NCI-H524 treated with DMSO at 0.1 percent for 48 hours (cell line): ENCODE measurements at places on chromosomes 4 and X.

DNA sequence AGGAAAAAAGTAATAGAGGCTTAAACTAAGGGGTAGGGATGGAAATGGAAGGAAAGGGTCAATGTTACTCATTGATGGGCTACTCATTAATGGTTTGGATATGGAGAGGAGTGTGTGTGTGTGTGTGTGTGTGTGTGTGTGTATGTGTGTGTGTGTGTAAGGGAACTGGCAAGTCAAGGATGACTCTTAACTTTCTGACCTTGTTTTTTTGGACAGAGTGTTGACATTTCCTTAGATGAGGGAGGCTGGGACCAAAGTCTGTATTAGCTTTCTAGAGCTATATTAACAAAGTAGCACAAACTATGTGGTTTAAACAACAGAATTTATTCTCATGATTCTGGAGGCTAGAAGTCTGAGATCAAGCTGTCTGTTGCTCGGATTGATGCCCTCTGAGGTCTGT lies 202.7 kb downstream of the GBA3 start:
- DNase-seq: no peak

- no peak for DNase-seq
These were observed 47.0 kb downstream of the RBPJ start for GRCh38 chr4:26367811-26368210.

DNA sequence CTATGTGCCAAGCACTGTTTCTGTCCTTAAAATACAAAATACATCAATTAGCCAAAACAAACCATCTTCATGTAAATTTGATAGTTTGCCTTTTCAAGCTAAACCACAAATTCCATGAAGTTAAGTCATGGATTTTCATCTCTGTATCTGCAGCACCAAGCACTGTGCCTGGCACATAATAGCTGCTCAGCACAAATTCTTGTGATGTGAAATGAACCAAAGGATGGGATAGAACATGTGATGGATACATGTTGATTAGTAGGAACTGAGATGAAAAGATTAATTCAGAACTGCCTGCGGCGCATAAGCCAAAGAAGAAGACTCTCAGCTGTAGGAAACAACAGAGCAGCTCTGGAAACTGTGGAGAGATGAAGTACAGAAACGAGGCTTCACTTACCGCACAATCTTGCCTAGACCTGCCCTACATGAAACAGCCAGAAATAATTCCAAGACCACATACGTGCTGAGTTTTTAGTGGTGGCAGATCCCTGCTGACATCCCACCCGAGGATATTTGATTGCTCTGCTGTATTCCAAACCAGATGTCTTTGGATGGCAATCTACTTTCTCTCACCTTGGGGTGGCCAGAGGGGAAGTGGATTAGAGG lies 40.9 kb upstream of the DCLK2 start:
- DNase-seq: no peak

- DNase-seq: no peak
These were observed 8.1 kb upstream of the DKK2 start for GRCh38 chr4:107044170-107044569.

- no peak for DNase-seq
These were observed 795.8 kb upstream of the IGFBP7 start for GRCh38 chr4:57905965-57906364.

DNA sequence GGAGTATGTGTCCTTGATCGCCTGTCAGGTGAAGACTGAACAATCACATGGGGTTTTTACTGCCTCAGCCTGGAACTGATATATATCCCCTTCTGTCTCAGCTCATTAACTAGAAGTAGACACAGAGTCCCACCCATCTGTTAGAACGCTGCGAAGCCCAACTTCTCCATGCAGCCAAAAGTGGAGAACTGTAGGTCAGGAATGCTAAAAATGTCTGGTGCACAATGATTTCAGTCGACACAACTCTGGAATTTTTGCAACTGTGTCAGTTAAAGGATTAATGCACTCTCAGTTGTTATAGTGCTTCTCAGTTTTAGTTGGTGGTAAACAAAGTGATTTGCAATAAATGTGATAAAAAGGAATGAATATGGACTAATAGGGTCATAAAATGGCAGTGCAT lies 287.2 kb downstream of the INPP4B start:
- DNase-seq: no peak

DNA sequence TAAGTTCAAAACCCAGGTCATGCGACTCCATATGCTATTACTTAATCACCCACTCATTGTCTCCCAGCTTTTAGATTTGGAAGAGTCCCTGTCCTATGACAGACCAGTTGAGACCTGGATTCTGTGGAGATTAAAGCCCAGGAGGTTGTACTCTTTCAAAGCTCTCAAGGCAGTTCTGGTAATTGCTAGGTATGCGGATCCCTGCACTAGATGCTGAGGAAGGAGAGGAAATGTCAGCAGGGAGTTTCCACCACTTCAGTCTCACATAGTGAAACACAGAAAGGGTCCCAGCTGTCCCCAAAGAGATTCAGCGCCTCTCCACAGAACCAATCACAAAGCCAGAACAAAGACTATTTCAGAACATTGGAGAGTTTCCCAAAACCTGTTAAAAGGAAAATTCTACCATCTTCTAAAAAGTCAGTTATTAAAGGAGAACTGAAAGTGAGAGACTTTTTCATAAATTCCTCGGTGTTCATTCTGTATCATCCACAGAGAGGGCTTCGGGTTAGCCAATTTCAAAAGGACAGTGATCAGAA lies 53.4 kb downstream of the IRF2 start:
- DNase-seq: no peak

DNA sequence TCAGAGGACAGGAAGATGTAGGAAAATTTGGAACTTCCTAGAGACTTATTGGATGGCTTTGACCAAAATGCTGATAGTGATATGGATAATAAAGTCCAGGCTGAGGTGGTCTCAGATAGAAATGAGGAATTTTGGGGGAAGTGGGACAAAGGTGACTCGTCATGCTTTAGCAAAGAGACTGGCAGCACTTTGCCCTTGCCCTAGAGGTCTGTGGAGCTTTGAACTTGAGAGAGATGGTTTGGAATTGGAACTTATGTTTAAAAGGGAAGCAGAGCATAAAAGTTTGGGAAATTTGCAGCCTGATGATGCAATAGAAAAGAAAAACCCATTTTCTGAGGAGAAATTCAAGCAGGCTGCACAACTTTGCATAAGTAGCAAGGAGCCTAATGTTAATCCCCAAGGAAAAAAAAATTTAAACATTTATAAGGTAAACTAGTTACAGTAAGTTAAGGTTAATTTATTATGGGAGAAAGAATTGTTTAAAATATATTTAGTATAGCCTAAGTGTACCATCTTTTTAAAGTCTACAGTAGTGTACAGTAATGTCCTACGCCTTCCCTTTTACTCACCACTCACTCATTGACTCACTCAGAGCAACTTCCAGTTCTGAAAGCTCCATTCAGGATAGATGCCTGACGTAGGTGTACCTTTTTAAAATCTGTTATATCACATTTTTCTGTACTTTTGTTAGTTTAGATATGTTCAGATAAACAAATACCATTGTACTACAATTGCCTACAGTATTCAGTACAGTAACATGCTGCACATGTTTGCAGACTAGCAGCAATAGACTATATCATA lies 101.2 kb downstream of the FAM13A start:
- no peak for DNase-seq

DNA sequence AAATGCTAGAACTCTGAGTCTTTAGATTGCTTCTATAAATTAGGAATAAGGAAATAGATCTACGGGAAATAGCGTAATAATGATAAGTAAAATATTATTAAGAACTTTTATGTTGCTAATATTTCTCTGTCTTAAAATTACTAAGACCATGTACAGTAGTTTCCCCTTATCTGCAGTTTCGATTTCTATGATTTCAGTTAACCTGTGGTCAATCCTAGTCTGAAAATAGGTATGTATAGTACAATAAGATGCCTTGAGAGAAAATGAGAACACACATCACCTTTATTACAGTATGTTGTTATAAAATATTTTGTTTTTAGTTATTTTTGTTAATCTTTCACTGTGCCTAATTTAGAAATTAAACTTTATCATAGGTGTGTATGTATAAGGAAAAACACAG lies 92.6 kb downstream of the CCSER1 start:
- no peak for DNase-seq

GRCh38 chr4:212438-213188 lies 88.3 kb downstream of the ZNF718 start:
- DNase-seq: no peak

GRCh38 chr4:1673671-1674070 lies 10.4 kb downstream of the FAM53A start:
- DNase-seq: no peak

DNA sequence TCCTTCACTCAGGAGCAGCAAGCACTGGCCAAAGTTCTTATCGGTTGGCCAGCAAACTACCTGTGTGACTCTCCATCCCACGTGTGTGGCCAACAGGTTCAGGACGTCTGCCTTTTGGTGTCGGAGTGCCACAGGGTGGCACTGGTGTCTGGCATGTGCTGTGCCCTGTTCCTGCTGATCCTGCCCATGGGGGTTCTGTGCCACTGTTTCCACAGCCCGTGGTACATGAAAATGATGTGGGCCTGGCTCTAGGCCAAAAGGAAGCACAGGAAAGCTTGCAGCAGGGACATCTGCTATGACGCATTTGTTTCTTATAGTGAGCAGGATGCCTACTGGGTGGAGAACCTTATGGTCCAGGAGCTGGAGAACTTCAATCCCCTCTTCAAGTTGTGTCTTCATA lies 4.6 kb upstream of the TLR2 start:
- no peak for DNase-seq

DNA sequence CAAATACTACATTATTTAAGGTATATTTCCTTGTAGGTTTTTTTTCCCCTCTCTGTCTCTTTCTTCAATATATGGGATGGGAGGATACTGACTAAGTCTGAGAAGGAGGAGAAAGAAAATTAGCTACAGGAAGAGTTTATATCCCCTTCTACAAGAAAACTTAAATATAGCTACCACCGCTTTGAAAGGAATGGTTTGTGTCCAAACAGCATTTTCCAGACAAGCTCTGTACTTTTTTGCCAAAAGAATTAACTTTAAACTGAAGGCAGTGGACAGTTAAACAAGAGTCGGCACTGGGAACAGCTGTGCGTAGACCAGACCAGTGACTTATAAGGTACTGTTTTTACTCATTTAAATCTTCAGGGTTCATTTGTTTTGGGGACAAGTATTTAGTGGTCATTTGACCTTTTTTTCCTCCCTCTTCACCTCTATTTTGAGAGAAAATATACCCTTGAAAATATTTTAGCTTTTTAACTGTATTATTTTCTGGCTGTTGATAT lies 303.7 kb downstream of the ARHGAP24 start:
- DNase-seq: no peak

DNA sequence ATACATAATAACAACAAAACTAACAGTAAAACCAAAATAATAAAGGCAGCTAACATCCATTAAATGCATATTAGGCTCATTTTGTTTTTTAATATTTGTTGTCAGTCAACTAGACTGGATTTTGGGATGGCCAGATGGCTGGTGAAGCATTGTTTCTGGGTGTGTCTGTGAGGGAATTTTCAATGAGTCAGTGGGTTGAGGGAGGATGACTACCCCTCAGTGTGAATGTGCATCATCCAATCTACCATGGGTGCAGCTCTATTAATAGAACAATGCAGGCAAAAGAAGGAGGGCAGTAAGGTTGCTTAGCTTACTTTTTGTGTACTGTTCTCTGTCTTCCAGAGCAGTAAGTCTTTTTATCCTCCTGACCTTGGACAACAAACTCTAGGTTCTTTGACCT lies 484.2 kb upstream of the HS3ST1 start:
- DNase-seq: no peak

DNA sequence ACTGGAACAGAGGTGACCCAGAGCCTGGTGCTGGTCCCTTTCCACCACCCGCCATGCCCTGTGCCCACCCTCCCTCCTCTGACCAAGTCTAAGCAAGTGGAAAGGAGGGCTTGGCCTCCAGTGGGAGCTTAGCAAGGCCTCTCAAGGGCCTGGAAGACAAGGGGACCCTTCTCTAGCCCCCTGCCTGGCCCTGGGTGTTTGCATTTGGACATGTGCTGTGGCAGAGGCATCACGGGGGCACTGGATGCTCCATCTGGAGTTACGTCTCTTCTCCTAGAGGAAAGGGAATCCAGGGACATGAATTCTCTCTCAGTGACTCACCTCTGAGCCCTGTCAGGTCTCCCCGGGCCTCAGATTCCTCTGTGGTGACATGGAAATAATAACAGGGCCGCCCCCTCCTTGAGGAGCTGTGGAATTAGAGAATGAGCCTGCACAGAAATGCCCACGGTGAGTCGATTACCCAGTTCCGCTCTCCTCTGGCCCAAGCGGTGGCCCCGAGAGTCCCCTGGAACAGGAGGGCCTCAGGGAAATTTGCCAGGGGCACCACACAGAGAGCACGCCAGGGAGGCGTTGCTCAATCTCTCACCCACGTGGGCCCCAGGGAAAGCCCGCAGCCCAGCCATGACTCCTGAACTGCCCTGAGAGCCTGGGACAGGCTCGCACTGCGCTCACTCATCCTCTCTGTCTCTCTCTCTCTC lies 189.6 kb downstream of the BCOR start:
- DNase-seq: no peak

GRCh38 chr4:184335520-184335919 lies 117.8 kb upstream of the ENPP6 start:
- no peak for DNase-seq

DNA sequence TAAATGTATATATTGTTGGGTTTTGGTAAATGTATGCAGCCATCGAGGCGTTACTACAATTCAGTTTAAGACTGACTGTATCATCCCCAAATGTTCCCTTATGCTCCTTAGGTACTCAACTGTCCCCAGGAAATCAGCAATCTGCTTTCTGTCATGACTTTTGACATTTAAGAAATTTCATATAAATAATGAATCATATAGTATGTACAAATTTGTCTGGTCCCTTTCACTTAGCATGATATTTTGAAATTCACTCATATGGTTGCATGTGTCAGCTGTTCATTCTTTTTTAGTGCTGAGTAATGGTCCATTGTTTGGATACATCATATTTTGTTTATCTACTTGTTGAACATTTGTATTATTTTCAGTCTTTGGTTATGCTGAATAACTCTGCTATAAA lies 218.8 kb downstream of the C4orf33 start:
- no peak for DNase-seq

DNA sequence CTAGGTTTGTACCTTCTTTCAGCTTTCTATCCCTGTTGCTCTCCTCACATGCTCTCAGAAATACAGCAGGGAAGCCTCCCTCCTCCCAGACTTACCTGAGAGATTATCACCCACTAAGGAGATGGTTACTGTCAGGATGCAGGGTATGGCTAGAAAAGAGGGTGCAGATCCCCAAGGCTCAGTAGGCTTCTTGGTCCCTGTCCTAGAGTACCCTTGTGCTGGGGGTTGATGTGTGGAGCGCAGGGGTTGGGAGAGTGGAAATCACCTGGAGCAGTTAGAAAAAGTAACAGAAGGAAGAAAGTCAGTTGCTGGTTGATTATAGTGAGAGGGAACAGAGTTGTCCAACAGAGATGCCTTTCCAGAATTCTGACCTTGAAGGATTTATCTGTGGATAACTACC lies 80.2 kb downstream of the CNGA2 start:
- DNase-seq: no peak
